ENCODE measurements at places on chromosomes 6 and 20.

DNA sequence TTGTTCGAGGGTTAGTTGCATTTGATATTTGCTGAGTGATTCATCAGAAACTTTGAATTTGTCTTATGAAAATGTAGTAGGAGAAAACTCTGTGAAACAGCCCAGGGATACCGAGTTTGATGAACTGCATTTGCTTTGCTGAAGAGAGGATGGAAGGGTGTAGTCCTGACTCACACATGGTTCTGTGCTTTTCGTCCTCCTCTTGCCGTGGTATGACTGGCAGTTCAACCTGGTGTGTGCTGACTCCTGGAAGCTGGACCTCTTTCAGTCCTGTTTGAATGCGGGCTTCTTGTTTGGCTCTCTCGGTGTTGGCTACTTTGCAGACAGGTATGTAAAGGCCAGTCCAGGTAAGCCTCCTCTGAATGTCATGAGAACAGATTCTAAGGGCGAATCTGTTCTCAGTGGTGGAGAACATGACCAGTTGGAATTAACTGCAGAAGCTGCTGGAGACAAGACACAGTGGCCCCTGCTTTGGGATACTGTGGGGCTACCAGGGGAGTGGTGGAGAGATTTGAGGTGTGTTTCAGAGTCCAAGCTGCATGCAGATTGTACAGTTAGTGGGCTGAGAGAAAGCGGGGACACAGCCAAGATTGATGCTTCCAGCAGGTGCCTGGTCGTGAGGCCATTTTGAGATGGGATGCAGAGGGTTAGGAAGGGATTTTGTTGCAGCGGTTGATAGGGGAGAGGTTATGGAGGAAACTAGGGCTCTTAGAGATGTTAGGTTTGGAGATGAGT lies 8.4 kb downstream of the SLC22A1 start:
- DNase-seq = no peak

- DNase-seq = no peak
These were observed 101.1 kb upstream of the LRFN2 start for GRCh38 chr6:40688214-40688761.

- no peak for DNase-seq
These were observed 57.1 kb downstream of the GJA1 start for GRCh38 chr6:121492536-121492935.

DNA sequence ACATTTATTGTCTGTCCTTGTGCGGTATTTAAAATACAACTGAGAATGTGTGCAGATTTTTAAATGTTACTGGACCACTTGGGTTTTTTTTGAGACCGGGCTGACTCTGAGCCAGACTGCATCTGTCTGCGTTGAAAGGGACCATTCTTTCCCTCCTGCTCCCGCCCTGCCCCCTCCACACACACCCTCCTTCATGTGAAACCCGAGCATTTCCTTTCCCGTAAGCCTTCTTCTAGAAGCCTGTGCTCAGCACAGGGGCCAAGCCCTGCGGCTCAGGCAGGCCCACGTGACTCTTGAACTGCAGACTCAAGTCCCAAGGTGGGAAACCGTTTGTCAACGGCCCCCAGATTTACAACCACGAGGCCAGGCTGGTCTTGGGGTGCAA lies 82.7 kb upstream of the FOXC1 start:
- DNase-seq = no peak

GRCh38 chr6:68158256-68158655 lies 476.8 kb upstream of the ADGRB3 start:
- DNase-seq = no peak

GRCh38 chr6:139763468-139764210 lies 389.2 kb upstream of the CITED2 start:
- DNase-seq = no peak

GRCh38 chr6:54896302-54896701 lies 49.7 kb downstream of the FAM83B start:
- DNase-seq = no peak

- no peak for DNase-seq
These were observed 573.1 kb downstream of the HACE1 start for GRCh38 chr6:104286641-104287040.

Measured in NCI-H510A (cell line).